Calu3 (cell line): ENCODE measurements at places on chromosomes 6 and 20.
A peak's percentile ranks its signal among the peaks of the same experiment; 100 is the strongest.

DNA sequence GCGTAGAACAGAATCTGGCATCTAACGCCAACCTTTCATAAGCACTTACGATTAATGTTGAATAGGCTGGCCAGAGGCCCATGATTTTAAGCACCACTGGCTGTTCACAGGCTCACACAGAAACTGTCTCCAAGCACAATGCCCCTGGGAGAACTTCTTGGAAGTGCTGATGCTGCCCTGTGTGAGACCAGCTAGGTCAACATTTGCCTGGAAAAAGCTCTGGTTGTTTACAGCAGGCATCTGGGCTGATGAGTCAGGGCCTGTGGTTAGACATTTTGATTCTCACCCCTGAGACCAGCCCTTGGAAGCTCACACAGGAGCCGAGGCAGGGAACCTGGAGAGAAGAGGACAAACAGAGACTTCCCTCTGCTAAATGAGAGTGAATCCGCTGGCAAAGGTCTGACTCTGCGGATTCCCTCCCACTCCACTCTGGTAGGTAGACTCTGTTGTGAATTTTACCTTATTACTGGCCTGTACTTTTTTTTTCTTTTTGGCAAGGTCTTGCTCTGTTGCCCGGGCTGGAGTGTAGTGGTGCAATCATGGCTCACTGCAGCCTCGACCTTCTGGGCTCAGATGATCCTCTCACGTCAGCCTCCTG is 6.8 kb upstream of the SULF2 start:
- DNase-seq: peak; percentile 61

DNA sequence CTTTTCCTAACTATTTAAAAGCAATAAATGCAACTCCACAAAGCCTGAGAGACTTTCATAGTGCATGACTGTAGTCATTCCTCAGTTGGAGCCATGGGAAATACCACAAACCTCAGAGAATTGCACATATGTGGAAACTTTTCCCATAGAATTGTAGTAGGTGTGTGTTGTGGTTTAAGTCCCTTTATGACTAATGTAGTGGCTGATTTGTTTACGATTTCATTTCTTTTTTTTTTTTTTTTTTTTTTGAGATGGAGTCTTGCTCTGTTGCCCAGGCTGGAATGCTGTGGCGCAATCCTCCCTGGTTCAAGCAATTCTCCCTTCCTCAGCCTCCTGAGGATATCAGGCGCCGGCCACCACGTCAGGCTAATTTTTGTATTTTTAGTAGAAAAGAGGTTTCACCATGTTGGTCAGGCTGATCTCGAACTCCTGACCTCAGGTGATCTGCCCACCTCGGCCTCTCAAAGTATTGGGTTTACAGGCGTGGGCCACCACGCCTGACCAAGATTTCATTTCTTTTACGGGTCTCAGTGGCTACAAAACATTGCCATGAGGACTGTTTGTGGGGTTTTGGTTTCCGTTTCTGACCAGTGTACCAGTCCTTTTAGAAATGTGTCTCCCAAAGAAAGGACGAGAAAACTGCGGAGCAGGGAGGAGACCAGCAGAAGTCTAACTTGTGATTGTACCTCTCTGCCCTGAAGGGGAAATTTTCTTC is 212.1 kb upstream of the MARCKS start:
- DNase-seq: no peak

DNA sequence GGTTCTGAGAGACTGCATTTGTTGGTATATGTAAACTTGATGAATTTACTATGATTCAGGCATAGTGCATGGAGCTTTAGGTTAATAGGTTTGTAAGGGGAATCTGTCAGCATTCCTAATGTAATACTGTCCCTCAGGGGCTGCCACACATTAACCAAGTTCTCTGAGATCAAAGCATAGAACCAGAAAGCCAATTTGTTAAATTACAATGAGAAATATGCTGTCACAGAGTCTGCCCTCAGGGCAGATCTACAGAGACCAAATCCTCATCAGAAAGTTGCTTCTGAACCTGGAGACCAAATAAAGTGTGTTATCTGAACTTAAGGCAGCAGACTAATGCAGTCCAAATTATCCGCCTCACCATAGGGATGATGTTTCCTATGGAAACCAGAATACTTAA is 250.8 kb upstream of the HTR1E start:
- DNase-seq: no peak

DNA sequence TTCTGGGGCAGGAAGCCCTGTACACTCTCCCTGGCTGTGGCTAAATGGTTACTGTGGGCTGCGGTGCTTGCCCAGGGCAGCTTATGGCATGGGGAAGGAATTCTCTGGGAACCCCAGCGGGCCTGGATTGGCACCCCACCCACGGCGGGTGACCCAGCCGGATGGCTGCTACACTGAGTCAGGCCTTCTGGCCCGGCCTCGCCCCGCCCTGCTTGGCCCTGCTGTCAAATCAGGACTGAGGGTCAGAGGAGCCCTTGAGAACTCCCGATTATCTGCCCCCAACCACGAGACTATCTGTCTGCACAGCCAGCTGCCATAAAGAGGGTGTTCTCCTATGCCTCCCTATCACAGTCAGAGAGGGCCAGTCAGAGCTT is 7.3 kb upstream of the ITPR3 start:
- peak; percentile 70 for DNase-seq

GRCh38 chr20:10579942-10580341 is 93.9 kb downstream of the JAG1 start:
- DNase-seq: no peak

DNA sequence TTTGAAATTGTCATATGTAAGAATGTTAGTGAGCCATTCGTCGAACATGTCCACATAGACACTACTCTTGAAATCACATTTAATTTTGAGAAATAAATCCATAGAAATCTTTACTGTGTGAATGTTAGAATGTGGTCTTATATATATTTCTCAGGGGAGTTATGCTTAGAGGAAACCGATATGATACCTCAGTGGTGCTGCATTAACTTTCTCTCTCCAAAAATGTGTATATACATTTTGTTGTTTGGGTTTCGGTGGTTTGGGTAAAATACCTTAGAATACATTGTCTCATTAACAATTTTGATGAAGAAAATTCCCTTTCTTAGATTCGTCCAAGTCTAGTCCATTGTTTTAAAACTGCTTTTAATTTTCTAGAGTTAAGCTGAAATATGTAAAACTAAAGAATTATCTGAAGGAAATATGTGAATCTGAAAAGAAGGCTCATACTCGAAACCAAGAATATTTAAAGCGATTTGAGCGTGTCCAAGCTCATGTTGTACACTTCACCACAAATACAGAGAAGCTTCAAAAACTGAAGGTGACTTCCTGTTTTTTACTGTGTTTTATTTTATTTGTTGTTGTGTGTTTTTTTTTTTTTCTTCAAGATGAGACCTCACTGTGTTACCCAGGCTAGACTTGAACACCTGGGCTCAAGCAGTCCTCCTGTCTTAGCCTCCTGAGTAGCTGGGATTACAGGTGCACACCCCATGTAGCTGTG is 10.3 kb downstream of the KIZ start:
- DNase-seq: no peak

DNA sequence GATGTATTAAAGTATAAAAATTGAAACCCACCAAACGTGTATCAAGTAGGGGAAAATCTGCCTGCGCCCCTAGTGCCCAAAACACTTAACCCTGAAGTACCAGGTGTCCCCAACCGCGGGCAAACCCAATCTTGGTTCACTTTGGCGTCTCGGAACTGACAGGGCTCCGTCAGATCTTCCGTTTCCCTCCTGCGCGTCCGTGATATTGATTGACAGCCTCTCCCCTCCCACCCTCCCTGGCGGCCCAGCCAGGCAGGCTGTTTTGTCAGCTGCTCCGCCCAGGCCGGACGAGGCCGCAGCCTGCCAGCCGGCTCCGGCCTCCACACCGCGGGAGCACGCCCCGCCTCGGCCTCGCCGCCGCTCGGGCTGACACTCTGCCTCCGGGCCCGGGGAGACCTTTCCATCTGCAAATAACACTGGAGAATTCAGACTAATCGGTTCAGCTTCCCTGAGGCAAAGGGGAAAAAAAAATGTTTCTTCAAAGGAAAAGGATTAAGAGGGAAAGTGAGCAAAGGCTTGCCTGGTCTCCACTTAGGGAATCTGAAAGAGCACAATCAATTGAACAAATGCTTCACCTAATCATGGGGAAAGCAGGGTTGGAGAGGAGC is 234.9 kb upstream of the MCHR2 start:
- DNase-seq: peak; percentile 77

GRCh38 chr6:141548966-141549365 is 583.8 kb upstream of the GJE1 start:
- no peak for DNase-seq

DNA sequence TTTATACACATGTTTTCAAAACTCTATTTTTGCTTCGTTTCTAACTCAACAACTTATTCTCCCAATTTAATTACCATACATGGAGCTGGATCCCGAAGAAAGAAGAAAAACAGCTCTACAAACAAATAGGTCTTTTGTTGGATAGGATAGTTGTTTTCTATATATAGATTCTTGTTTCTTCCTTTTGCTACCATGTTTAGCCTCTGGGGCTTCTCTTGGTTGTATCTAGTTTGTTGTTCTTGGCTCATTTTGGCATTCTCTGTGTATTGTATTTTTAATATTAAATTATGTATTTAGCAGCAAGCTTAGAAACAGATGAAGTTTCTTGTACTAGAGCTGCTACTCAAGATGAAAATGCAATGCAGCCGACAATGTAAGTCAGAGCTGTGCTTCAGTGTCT is 60.9 kb downstream of the PLCB4 start:
- DNase-seq: no peak

- DNase-seq: no peak
Measured at GRCh38 chr6:161274488-161274858, 612 bp upstream of the AGPAT4 start.

DNA sequence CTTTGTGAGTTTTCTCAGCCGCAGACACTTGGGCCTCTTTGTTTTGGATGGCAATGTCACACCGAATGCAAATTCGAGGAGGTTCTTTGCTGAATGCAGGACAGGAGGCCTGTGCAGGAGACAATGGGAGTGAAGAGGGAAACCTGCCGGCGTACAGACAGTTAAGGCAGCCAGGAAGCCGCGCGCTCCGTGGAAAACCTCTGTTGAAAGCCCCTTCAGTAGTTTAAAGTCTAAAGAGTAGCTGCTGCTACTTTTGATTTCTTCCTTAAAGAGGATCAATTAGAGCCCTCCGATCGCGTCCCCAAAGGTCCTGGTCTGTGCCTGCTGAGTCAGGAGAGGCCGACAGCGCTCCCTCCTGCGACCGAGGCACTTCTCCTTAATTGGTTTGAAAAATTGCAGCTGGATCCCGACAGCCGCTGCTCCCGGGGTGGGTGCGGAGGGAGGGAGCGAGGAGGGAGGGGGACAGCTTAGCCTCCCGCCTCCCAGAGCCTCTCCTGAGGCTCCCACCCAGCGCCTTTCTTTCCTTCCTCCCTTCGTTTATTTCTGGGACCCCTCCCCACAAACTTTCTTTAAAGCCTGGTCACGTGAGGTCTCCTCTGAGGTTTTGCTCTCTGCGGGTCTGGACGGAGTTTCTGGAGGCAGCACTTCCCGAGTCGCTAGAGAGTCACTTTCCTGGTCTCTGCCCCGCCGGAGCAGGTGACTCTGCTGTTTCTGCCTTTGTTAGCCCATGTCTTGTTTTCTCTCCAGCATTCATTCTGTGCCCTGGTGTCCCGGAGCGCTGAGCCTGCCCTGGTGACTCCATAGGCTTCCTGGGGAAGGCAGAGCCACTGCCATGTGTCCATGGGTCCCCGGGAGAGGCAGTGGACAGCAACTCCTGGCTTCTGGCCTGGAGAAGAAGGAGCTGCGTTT is 22.3 kb upstream of the RPP40 start:
- DNase-seq: peak; percentile 23

GRCh38 chr6:25578538-25578937 is 73.5 kb upstream of the SCGN start:
- no peak for DNase-seq

GRCh38 chr20:61754976-61755778 is 310.5 kb downstream of the TAF4 start:
- no peak for DNase-seq

DNA sequence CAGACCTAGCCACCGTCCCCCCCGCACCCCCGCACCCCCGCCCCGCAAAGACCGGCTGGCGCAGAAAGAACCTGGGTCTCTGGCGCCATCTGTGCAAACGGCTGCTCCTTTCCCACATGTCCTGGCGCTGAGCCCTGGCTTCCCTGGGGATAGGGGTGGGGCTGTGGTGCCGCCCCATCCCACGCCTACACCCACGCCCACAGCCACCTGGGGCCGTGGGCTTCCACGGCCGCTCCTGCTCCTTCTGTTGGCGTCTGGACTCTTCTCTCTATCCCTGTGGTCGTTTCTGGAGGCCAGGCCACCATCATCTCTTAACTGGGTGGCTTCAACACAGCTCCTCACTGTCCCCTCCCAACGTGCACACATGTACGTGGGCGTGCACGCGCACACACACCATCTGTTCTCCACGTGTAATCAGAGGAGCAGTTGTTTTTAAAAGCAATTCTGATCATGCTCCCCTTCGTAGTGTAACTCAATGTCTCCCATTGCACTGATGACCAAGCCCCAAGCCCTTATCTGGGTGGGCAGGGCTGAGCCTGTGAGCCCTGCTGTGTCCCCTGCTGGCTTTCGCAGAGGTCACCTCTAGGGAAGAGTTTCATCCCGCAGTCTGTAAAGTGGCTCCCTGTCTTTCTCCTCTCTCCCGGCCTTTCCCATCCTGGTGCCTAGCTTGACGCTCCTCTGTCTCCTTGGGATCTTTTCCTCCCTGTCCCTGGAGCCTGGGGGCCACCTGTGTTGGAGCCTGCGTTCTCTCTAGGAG is 31.9 kb upstream of the FAM83D start:
- DNase-seq: no peak

DNA sequence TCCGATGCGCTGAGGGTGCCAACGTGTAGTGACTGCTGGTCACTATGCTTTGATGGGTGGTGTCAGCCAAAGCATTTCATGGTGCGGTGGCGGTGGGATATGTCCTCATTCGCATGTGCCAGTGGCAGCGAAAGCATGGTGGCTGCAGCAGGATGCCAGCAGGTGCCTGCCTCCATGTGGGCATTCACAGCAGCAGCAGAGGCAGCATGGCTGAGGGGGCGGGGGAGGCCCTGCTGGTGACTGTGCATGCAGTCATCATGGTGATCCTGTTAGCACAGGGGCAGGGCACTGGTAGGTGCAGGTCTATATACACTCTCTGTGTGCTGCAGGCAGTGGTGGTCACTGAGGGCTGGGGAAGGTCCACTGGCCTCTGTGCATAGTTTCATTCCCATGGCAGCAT is 22.0 kb downstream of the FIG4 start:
- DNase-seq: no peak

DNA sequence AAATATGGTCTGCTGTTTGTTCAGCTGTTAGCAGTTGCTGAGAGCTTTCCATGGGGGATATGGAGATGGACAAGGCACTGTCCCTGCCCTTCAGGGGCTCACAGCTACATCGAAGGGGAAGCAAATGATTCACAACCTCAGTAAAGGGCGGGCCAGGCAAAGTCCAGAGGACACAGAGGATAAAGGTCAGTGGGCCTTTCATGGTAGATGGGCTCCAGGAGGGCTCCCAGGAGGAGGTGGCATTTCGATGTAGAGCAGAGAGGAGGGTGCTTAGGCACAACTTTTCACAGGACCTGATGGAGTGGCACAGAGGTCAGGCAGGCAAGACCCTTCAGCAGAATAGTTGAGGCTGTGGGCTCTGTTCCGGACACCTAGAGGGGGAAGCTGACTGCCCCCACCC is 15.2 kb upstream of the MLN start:
- no peak for DNase-seq
